ENCODE measurements at places on chromosomes 11 and 22. TPM values are rescaled to one million over a fixed set of nuclear protein-coding genes. Genes with fewer than 3 reads are reported as not detected.

Gene OR51B4
- not detected for total RNA-seq

Gene OR5T2
- total RNA-seq = not detected

Gene CD151
- 532 TPM for total RNA-seq

- peaks cover 13% of the 10 kb centered on the region for H3K4me1 ChIP-seq
- DNase-seq = no peak
- no peaks in the 10 kb centered on the region for H3K36me3 ChIP-seq
- no peaks in the 10 kb centered on the region for H3K27me3 ChIP-seq
- H3K4me3 ChIP-seq = peak overlapping the region; percentile 38
Observed at GRCh38 chr11:66100272-66101065, 30.4 kb downstream of the PACS1 start.

- H3K4me1 ChIP-seq = no peaks in the 10 kb centered on the region
- H3K4me3 ChIP-seq = no peak overlapping the region
- no peaks in the 10 kb centered on the region for H3K36me3 ChIP-seq
Observed at GRCh38 chr11:65793625-65794400, 7.0 kb downstream of the OVOL1 start.

- H3K36me3 ChIP-seq = no peaks in the 10 kb centered on the region
- DNase-seq = no peak
- H3K27ac ChIP-seq = no peak overlapping the region
- H3K4me1 ChIP-seq = no peaks in the 10 kb centered on the region
Observed at GRCh38 chr11:14218728-14219127, 140.3 kb downstream of the RRAS2 start.

- no peak overlapping the region for H3K27ac ChIP-seq
- DNase-seq = no peak
- H3K4me3 ChIP-seq = no peak overlapping the region
- H3K36me3 ChIP-seq = no peaks in the 10 kb centered on the region
- no peaks in the 10 kb centered on the region for H3K27me3 ChIP-seq
- H3K4me1 ChIP-seq = peaks cover 8% of the 10 kb centered on the region
Observed at GRCh38 chr11:101323997-101324396, 194.4 kb upstream of the PGR start.

DNA sequence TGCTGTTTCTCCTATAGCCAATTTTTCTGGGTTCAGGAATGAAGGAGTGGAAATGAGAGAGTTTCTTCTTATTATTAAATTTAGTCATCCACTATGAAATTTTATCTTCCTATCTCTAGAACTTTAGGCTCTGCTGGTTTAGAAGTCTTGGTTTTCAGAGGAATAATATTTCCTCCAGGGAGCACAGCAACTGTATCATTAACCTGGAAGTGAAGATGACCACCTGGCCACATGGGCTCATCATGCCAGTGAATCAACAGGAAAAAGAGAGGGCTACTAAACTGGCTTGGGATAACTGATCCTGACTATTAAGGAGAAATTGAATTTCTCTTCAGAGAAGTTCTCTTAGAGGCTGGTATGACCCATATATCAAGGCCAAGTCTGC is 44.4 kb downstream of the ADM start:
- peaks cover 13% of the 10 kb centered on the region for H3K4me1 ChIP-seq
- H3K36me3 ChIP-seq = no peaks in the 10 kb centered on the region
- no peak for DNase-seq
- H3K27ac ChIP-seq = no peak overlapping the region
- no peaks in the 10 kb centered on the region for H3K27me3 ChIP-seq
- H3K4me3 ChIP-seq = no peak overlapping the region

All from thoracic aorta (tissue), 2 donors.